ENCODE measurements at places on chromosomes 2 and 18.

DNA sequence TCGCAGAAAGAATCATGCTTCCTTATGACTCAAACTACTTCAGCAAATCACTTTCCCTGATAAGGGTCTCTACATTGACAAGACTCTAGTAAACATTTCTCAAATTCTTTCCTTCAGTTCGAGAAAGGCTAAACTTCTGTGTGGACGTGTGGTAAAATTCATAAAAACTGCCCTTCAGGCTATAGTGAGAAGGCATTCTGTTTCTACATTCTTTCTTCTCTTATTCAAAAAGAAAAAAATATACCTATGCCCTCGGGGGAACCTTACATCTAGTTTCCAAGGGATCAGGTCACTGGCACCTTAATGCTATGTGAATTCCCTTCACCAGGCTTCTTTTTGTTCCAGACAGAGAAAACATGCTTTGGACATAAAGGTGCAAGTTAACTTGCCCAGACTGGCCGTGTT is 4.9 kb downstream of the VIT start:
- no peak for DNase-seq

- DNase-seq = no peak
Measured at GRCh38 chr2:30702694-30703093, 104.6 kb downstream of the CAPN13 start.

GRCh38 chr2:184040230-184040629 is 558.1 kb upstream of the ZNF804A start:
- no peak for DNase-seq

GRCh38 chr2:39638581-39638980 is 27.1 kb upstream of the TMEM178A start:
- no peak for DNase-seq

GRCh38 chr18:51171223-51171622 is 26.3 kb downstream of the MEX3C start:
- DNase-seq = no peak

DNA sequence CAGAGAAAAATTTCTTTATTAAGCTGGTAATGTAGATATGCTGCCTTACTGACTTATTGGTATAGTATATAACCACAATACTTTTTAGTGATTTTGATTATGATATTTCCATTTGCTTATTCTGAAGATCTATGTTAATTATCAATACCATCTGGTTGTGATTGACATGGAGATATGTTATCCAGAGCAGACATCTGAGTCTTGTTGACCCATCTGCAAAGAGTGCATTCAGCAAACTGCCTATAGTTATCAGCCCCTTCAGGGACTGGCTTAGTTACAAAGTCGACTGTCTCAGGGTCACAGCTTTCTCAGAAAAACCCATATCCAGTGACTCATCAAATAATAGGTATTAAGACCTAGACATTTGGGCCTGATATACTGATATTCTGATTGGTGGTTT is 475.7 kb downstream of the DSC3 start:
- no peak for DNase-seq

DNA sequence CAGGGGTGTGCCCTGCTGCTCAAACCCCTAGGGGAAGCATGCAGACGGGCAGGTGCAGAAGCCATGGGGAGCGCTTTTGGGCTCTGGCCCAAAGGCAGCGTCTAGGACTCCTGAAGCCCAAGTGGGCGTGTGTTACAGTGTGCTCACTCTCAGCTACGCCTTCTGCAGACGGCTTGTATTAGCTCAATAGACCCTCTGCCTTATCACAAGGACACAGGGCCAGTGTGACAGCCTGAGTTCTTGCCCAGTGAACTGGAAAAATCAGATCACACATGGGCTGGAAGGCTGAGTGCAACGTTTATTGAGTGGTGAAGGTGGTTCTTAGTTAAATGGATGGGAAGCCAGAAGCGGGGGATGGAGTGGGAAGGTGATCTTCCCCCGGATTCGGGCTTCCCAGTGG is 210.9 kb downstream of the CDH20 start:
- DNase-seq = no peak

All from stimulated activated CD4-positive, alpha-beta T cell treated with anti-CD3 and anti-CD28 coated beads, Interleukin-1b, Interleukin-23, amount 100 ng/mL, for 24 hours (primary cell).